H4 (cell line): ENCODE measurements at places on chromosomes 7 and 10. TPM values are rescaled to one million over a fixed set of nuclear protein-coding genes. Genes with fewer than 3 reads are reported as not detected.

The PPP3CB gene
- 11.3 and 13.4 TPM in 2 replicates for total RNA-seq

The NPFFR1 gene
- total RNA-seq, result not detected in 2 replicates

The RHOBTB1 gene
- 39.8 and 41.1 TPM in 2 replicates for total RNA-seq

The PDGFA gene
- 37.3 and 38.6 TPM in 2 replicates for total RNA-seq

The PTN gene
- total RNA-seq, result 65.8 and 83.7 TPM in 2 replicates

The FZD8 gene
- 1.6 and 2.5 TPM in 2 replicates for total RNA-seq

The PDE6C gene
- not detected in 2 replicates for total RNA-seq

The UCMA gene
- not detected in 2 replicates for total RNA-seq

The LEP gene
- not detected in 2 replicates for total RNA-seq

The AGAP4 gene
- 3.7 and 6.6 TPM in 2 replicates for total RNA-seq

The HIBADH gene
- 149 and 171 TPM in 2 replicates for total RNA-seq

The RBM33 gene
- 6.8 and 10.6 TPM in 2 replicates for total RNA-seq

GRCh38 chr7:155676052-155676451 lies 31.6 kb downstream of the RBM33 start:
- DNase-seq, result no peak

- DNase-seq, result no peak
These were observed 134.8 kb upstream of the ZMIZ1 start for GRCh38 chr10:78933828-78934531.

- no peak for DNase-seq
These were observed 18.0 kb upstream of the PPP2R2D start for GRCh38 chr10:131882590-131883451.

DNA sequence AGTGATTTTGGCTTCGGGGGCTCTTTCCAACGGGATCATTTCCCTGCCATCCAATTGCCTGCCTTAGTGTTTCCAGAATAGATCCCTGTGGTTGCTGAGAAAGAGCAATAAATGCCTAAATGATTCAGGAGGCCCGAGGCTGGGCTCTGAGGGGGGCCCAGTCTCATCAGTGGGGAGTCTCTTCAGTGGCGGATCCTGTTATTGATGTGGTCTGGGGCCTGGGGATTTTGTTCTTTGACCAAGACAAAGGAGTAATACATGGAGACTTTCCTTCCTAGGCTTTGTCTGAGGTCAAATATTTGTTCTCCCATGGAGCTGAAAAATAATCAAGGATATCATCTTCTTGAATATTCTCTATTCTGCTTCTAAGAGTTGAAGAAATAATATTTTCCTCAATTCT lies 40.8 kb downstream of the TAS2R41 start:
- DNase-seq, result no peak

DNA sequence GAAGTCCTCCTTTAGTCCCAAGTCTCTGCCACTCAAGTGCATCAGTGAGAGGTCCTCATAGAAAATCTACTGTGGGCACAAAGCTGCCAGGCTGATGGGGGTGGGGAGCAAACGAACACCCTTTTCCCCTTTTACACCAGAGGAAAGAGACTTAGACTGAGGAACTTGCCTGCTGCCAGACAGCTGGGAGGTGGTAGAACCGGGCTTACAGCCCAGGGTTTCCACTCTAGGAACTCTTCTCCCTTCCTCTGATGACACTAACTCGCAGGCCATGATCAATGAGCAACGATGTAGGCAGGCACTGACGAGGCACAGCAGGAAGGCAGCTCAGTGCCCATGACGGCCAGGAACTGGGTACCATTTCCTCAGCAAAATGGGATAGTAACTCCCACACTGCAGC lies 11.0 kb upstream of the SH2D4B start:
- DNase-seq, result no peak

DNA sequence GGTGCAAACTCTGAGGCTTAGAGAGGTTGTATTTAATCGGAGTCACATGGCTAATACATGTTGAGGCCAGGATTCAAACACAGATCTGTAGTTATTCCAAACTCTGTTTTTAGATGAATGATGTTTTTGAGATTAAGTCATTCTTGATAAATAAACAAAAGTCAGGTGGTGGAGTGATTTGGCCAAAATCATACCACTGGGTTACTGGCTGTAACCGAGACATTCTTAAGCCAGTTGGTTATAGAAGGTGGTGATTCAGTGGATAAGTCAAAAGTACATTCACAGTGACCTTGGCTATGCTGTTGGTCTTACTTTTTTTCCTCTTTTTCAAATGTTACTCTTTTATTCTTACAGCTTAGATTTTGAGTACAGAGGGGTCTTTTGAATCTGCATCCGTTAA lies 361.4 kb downstream of the KIF20B start:
- peak; percentile 14 for DNase-seq

DNA sequence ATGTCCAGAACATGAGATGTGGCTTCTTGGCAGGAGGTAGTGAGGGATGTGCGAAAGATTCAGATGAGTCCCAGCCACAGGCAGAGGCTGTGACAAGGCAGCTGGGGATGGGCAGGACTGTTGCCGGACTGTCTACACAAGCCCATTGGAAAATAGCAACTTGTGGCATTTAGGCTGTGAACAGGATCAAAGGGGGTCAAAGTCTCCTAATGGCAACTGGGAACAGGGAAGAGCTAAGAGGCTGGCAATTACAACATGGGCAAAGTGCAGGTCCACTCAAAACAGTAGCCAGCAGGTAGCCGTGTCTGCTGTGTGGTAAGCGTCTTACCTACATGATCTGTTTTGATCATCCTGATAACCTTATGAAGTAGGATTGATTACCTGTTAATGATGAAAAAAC lies 254.2 kb upstream of the ZNF32 start:
- no peak for DNase-seq

- DNase-seq, result peak; percentile 95
These were observed 85.9 kb downstream of the ZNF33B start for GRCh38 chr10:42552188-42553063.

DNA sequence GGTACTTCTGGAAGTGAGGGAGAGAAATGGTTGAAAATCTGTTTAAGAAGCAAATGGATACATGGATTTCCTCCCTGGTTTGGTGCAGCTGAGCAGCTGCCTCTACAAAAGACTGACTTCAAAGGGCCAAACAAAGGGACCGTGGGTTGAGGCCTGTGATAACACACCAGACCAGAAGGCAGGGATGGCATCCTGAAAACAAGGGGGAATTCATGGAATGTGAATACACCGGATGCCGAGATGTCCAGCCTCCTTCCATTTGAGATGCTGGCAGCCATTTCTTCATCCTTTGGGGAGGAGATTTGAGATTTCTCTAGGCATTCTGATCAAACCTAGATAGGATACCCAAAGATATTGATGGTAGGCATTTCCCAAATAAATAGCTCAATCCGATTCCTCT lies 36.9 kb downstream of the TAF3 start:
- no peak for DNase-seq

DNA sequence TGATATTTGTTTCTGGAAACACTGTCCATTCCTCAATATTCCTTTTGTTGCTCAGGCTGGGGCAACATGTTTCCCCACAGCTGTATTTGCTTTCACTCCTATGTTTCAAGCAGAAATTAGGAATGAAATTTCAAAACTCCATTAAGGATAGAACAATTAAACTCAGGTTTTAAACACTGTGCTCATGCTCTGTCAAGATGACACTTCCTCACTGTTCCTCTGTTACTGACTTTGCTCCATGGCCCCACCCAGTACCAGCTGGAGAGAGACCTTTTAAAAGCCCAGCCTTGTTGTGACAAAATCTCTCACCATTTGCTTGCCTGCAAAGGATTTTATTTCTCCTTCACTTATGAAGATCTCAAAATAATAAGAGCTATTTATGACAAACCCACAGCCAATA lies 197.4 kb downstream of the ELMO1 start:
- no peak for DNase-seq

GRCh38 chr10:132684164-132684891 lies 101.6 kb downstream of the NKX6-2 start:
- peak; percentile 41 for DNase-seq

GRCh38 chr7:122304996-122305421 lies 459 bp upstream of the FEZF1 start:
- no peak for DNase-seq

- no peak for DNase-seq
These were observed 64.5 kb downstream of the CARD11 start for GRCh38 chr7:2979201-2979631.

DNA sequence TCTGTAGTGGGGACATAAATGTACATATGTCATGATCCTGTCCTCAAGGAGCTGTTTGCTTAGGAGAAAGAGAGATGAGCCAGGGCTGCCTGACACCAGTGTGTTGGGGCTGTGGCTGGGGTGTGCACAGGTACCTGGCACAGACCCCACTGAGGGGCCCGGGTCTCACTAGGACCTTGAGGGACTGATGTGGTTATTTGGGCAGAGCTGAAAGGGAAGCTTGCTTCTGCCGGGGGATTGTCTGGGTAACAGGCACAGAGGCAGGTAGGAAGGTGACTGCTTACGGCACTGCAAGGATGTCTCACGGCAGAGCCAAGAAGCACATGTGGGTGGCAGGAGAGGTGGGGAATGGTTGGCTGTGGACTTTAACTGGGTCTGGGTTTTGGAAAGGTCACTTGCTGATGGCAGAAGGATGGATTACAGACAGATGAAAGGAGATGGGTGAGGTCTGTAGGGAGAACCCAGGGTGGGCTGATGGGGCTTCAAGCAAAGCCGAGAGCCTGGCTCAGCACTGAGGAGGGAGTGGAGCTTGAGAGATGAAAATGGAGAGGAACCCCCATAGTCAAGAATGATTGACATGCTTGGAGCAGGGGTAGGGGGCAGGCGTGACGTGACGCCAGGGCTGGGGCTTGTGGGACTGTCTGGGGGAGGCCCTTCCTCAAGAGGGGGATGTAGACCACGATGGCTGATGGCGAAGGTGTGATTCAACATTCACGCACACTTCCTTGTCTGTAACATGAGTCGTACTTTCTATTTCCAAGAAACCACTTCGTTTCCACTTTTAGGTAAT lies 207.7 kb upstream of the SHH start:
- DNase-seq, result no peak

DNA sequence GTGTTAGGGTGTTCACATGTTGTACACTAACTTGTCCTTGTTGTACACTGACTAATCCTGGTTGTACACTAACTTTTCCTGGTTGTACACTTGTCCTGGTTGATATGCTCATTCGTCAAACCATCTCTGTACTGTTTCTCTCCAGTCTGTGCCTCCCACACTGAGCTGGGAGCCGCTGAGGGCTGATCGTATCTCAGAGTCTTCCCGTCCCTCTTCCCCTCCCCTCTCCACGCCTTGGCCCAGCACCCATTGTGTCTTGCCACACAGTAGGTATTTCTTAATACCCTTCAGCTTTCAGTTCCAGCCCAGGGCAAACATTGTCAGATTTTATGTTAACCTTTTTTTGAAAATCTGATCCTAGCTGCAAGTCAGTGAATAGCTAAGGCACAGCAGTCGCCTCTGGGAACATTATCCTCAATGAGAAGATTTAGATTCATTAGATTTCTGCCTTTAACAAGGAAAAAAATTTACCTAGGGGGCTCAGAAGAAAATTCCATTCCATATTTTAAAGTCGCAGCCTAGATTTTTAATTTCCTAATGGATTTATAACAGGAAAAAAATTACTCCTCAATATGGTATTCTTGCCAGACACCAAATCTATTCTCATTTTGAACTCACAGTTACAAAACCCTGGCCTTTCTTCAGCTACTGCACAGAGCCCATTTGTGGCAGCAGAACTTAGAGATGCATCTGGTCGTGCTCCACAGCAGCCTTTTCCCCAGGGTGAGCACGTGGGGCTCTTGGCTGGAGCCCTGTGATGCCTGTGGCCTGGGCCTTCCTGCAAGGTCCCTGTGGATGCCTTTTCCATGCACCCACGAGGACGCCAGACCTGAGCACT lies 33.0 kb upstream of the CHST15 start:
- DNase-seq, result no peak

- peak; percentile 25 for DNase-seq
These were observed 21.7 kb upstream of the OR2A5 start for GRCh38 chr7:144027070-144027469.
